NCI-H2081 (cell line): ENCODE measurements at places on chromosomes 6 and 20.
A peak's percentile ranks its signal among the peaks of the same experiment; 100 is the strongest.

DNA sequence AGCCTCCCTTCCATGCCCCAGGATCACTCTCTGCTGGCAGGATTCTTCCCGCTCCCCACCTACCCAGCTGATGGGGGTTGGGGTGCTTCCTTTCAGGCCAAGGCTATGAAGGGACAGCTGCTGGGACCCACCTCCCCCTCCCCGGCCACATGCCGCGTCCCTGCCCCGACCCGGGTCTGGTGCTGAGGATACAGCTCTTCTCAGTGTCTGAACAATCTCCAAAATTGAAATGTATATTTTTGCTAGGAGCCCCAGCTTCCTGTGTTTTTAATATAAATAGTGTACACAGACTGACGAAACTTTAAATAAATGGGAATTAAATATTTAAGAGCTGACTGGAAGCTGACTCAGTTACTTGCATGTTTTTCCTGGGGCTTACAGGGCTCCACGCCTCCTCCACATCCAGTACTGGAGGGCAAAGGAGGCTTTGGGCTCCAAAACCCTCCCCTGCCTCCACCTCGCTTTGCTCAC is 24.3 kb upstream of the FANCE start:
- DNase-seq: no peak

DNA sequence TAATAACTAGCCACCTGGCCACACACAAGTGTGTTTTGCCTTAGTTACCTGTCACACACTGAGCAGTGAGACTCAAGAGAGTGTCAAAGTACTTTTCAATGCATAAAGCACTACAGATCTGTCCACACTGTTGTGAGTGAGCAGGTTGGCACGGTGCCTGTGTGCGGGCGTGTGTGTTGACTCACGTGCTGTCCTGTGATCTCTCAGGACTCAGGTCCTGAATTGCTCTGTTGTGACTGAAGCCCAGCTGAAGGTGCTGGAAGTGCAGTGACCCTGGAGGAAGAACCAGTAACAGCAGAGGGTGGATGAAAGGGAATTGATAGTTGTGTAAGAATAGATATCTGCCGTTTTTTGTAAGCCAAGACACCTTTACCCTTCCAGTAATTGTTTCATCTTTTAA is 18.3 kb downstream of the SLC16A10 start:
- DNase-seq: peak; percentile 37

- DNase-seq: no peak
These were observed 13.9 kb downstream of the ADISSP start for GRCh38 chr20:3753501-3754275.

DNA sequence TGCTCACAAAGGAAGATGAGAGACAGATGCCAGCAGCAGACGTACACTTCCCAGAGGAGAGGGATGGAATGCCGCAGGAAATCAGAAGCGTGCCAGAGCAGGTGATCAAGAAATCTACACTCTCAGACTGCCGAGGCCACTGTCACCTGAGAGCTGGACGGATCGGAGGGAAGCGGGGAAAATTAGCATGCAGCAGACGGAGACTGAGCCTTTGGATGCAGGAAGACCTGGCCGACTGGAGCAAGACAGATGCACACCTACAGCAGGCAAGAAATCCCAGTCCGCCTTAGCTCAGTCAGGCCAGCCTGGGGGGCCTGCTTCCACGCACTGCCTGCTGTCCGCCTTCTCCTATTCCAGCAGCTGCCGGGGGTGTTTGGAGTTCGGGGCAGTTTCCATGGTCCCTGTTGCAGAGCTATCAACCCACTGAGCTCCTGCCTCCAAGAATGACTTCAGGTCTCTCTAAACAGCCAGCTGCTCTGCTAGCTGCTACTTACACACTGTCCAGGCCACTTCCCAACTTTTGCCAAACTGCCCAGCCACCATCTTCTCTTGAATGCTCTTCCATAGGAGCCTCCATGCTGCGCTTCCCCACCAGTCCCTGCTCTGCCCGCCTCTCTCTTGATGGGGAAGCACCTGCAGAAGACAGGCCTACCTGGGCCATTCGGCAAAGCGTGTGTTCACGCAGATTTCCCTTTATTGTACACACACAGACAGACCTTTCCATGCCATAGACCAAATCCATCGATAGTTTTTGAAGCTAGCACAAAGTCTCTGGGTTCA is 368.5 kb downstream of the ZFAND3 start:
- DNase-seq: no peak

DNA sequence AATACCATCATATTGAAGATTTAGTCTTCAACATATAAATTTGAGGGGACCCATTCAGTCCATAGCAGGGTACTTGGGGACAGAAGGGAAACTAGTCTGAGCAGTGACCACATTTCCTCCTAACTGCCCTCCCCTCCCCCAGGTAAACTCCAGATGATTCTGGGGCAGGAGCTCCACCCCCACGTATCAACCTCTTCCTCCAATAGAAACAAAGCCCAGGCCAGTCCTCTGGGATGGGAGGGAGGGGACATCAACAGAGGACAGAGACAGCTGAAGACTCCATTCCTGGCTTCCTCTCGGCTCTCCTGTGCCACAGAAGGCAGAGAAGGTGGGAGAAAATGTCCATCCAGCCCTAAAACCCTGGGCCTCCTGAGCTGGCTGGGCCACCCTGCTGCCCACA is 85.0 kb upstream of the TOP1 start:
- DNase-seq: no peak

GRCh38 chr20:50098259-50098658 is 14.7 kb downstream of the UBE2V1 start:
- DNase-seq: no peak

DNA sequence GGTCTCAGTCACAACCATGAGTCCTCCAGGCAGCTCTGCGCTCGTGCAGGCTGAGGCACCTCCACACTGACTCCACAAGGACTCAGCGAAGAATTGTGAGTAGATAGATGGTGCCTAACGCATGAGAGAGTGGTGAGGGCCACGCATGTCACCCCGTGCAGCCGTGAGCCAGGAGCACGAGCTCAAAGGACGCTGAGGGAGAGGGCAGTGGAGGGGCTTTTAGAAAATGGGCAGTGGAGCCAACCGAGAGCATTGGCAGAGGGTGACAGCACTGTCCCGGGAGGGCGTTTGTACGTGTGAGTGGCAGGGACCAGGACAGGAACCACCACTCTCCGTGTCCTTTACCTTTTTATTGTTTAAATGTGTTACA is 105.6 kb downstream of the PSMB1 start:
- DNase-seq: no peak

DNA sequence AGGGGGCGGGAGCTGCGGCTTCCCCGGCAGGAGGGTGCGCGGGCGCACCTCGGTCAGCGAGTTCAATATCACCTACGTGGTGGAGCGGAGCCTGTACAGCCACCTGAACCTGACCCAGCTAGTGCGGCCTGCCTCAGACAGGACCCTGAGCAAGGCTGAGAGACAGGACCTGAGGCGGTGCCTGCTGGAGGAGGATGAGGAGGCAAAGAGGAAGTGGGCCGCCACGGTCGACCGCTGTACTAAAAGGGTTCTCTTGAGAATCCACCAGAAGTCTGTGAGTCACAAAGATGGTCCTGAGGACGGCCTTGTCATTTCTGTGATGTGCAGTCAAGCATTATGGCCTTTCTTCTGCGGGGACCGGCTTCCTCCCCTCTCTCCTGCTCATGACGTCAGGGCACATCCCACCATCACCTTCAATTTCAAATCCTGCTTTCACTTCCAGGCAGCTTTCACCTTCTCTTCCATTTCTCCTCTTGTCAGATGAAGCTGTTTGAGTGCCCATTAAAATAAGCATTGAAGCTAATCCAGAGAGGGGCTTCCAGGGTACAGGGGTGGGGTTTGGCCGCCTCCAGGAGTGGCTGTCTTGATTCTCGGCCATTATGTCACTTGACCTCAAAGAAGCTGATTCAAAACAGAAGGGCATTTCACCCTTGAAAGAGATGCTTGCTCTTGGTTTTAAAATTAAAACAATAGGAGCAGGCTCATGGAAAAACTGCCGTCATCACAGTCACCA is 177.6 kb downstream of the SASH1 start:
- DNase-seq: no peak

DNA sequence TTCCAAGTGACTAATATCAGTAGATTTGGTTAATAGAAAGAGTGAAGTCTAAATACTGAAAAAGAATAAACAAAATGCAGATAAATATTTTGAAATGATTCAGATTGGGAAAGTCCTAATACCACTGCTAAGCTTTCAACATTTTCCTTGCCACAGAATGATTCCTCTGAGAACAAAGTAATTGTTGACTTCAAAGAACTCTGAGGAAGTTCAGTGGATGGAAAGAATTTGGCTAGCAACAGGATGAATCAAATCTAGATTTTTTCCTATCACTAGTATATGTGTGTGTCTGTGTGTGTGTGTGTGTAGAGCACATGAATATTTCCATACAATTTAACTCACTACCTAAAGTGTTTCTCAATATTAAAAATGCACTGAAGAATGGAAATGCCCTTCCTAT is 107.9 kb upstream of the PREP start:
- DNase-seq: no peak

GRCh38 chr20:43220612-43221011 is 30.9 kb upstream of the PTPRT start:
- DNase-seq: no peak

DNA sequence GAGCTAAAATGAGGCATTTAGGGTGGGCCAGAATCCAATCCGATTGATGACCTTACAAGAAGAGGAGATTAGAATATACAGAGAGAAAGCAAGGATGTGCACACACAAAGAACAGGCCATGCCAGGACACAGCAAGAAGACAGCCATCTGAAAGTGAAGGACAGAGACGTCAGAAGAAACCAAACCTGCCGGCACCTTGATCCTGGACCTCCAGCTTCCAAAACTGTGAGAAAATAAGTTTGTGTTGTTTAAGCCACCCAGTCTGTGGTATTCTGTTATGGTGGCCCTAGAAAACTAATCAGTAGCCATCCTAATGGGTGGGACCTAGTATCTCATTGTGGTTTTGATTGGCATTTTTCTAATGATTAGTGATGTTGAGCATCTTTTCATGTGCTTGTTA is 39.7 kb upstream of the ME1 start:
- no peak for DNase-seq

- peak; percentile 23 for DNase-seq
These were observed 19.5 kb upstream of the PRELID3B start for GRCh38 chr20:59062081-59062480.

DNA sequence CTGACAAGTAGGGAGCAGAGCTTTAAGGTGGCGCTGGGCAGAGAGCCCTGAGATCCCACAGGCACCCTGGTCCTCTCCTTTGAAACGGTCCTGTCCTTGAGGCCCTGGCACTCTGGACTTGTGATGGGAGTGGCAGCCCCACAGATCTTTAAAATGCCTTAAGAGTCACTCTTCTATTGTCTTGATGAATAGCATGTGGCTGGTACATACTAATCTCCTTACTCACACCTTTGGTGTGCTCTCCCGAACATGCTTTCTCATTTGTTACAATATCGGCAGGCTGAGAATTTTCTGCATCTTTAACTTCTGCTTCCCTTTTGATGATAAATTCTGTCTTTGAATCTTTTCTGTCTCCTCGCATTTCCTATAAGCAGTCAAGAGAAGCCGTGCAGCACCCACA is 333.8 kb downstream of the TFAP2A start:
- no peak for DNase-seq

DNA sequence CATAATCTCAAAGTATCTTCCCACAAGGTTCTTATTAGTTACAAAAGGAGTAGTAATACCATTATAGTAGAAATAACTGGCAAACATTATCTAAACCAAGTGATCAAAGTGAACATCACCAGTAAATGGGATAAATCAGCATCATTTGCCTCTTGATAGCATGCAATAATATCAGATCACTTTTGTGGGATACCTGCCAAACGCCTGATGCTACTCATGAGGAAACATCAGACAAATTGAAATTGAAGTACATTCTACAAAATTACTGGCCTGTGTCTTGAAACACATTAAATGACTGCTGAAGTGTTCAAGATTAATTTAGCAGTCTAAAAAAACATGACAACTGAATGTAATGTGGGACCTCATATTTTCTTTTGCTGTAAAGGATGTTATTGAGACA is 208.1 kb downstream of the TINAG start:
- no peak for DNase-seq

- no peak for DNase-seq
These were observed 10.6 kb downstream of the PRIM2 start for GRCh38 chr6:57328074-57328473.

DNA sequence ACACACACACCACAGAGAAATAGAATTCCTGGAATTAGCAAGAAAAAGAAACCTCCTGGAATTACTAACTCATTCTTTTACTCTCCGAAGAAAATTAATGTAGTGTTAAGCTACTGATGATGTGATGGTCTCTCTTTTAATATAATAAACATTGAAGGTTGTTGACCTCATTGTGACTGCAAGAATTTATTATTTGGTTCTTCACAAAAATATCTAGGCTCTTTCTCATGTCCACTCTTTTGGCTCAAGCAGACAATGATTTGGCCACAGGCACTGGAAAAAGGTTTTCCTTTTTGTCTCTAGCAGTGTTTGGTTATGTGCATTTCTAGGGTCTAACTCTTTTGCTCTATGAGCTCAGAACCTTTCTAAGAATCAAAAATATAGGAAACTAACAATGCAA is 811.9 kb downstream of the TENT5A start:
- DNase-seq: no peak

- no peak for DNase-seq
These were observed 576 bp upstream of the RRP36 start for GRCh38 chr6:43020847-43021246.

DNA sequence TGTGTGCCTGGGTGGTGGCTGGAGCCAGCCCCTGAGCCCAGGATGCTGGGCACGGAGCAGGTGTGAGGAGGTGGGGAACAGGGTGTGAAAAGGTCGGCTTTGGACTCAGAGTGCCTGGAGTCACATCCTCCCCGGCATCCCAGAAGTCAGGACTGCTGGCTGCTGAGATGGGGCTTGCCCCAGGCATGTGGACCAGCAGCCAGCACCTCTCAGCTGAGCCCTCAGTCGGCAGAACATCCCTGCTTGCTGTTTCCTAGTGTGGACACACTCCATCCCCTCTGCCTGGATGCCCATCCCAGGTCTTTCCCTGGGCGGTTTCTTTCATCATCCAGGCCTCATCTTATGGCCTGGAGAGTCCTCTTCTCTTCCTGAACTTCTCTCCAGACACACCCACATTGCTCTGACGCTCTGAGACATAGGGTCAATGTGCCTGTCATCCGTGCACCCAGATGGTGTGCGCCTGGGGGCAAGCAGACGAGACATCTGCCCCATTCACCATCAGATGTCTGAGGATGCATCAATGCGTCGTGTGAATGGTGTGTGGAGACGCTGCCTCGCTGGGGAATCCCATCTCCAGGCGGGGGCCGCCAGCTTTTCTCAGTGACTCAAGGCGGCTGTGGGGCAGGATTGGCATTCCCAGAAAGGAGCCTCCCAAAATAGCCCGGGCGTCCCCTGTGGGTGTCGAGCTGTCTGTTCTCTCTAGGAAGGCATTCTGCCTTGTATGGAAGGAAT is 104.2 kb downstream of the SYCP2 start:
- DNase-seq: no peak

DNA sequence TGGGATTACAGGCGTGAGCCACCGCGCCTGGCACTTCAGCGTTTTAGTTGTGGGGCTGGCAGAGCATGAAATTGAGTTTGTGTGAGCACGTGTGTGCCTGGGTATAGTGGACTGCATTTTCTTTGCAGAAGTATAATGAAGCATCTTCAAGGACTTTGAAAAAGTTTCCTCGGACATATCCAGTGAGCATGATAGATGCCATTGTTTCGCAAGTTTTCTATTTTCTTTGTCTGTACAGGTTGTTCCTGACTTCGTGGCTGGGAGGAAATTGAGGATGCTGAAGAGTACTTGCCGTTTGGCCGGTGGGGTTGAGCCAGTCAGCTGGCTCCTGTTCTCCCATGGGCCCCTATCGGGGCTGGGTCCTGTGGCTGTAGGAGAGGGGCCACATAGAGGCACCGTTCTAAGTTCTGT is 55.9 kb downstream of the RREB1 start:
- no peak for DNase-seq

GRCh38 chr6:125197795-125198269 is 44.3 kb downstream of the TPD52L1 start:
- DNase-seq: no peak

- no peak for DNase-seq
These were observed 43.7 kb upstream of the HFE start for GRCh38 chr6:26043384-26044139.
